Upper lobe of left lung (tissue), 6 donors: ENCODE measurements at places on chromosomes 6 and 20. TPM values are rescaled to one million over a fixed set of nuclear protein-coding genes. Genes with fewer than 3 reads are reported as not detected.

SLC22A1 gene
- total RNA-seq, result 2.5 TPM

DNA sequence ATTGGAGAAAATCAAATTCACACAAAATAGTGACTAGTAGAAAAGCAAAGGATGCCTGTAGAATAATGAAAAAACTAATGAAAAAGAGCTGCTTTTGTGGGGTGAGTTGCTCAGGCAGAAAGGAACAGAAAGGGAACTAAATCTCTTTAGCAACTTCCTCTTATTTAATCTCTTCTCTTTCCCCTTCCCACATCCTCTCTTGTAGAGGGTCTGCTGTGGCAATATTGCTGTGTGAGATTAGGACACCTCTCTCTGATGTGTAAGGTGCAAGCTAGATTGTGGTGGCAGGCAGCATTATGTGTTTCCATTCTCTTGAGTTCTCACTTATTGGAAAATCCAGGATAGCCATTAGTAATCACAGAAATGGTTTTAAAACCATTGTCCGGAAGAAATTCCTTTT is 49.7 kb downstream of the SYNE1 start:
- no peak for DNase-seq
- no peaks in the 10 kb centered on the region for H3K36me3 ChIP-seq
- no peaks in the 10 kb centered on the region for H3K27me3 ChIP-seq
- no peak overlapping the region for H3K4me3 ChIP-seq

GRCh38 chr6:27026361-27026760 is 221.1 kb upstream of the PRSS16 start:
- no peak overlapping the region for H3K27ac ChIP-seq
- DNase-seq, result no peak
- H3K36me3 ChIP-seq, result no peaks in the 10 kb centered on the region

DNA sequence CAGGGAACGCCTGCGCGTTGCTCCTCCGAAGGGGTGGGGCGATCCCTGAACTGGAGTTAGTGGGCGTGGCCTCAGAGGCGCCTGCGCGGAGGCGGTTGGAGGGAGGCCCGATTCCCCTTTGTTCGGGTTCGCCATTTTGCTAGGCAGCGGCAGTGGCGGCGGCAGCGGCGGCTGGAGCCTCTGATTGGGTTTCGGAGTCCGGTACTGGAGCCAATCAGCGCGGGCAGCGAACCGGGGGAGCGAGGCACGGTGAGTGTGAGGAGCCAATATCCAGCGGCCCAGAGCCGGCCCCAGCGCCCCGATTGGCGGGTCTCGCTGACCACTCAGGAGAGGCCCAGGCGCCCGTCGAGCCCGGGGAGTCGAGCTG is at the start of gene NFYA:
NFYA (plus strand) TSS at position 139 of the 367 bp plus-strand sequence. CDS start 6,116 bp downstream, outside the sequence.
- H3K4me3 ChIP-seq, result peak within 1 kb of the TSS; percentile 84
- DNase-seq, result peak; percentile 99
- H3K36me3 ChIP-seq, result peaks cover 5% of the 10 kb centered on the region
- H3K4me1 ChIP-seq, result peaks cover 32% of the 10 kb centered on the region
- peak within 1 kb of the TSS; percentile 99 for H3K27ac ChIP-seq
- no peaks in the 10 kb centered on the region for H3K27me3 ChIP-seq

OR2H1 gene
- total RNA-seq, result not detected

DNA sequence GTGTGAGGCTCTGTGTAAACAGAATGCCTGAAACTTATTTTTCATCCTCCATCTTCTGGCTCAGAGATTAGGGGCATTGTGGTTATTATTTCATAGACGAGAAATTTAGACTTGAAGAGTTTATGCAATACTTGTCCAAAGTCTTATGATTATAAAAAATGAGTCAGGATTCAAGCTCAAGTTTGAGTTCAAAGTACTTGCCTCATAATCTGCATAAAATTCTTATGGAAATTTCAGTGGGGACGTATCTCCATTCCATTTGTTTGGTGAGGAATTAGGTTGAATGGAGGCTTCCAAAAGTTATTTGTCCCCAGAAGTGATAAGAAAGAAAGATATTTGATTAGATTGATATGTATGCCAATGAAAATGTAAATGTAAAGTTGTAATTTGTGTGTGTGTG is 93.7 kb upstream of the CLVS2 start:
- no peaks in the 10 kb centered on the region for H3K4me1 ChIP-seq
- no peaks in the 10 kb centered on the region for H3K27me3 ChIP-seq
- H3K36me3 ChIP-seq, result no peaks in the 10 kb centered on the region
- no peak overlapping the region for H3K27ac ChIP-seq
- no peak for DNase-seq
- H3K4me3 ChIP-seq, result no peak overlapping the region

DNA sequence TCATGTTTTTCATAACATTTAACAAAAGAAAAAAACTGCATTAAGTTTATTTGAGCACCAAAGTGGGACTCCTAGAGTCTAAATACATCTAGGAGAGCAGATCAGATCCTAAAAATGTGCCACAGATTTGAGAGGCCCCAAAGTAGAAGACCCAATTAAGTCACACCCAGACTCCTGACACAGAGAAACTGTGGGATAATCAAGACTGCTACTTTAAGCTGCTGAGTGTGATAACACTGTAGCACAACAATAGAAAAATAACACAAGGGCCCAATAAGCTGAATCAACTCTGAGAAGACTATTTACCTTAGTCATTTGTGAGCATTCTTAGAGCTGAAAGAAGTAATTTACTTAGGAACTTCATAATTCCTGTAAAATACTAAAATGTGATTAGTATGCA is 26.0 kb downstream of the TRDN start:
- no peak for DNase-seq
- H3K4me3 ChIP-seq, result no peak overlapping the region
- no peaks in the 10 kb centered on the region for H3K36me3 ChIP-seq
- H3K27ac ChIP-seq, result no peak overlapping the region
- H3K4me1 ChIP-seq, result no peaks in the 10 kb centered on the region
- no peaks in the 10 kb centered on the region for H3K27me3 ChIP-seq

NOL7 gene
- total RNA-seq, result 102 TPM

DNA sequence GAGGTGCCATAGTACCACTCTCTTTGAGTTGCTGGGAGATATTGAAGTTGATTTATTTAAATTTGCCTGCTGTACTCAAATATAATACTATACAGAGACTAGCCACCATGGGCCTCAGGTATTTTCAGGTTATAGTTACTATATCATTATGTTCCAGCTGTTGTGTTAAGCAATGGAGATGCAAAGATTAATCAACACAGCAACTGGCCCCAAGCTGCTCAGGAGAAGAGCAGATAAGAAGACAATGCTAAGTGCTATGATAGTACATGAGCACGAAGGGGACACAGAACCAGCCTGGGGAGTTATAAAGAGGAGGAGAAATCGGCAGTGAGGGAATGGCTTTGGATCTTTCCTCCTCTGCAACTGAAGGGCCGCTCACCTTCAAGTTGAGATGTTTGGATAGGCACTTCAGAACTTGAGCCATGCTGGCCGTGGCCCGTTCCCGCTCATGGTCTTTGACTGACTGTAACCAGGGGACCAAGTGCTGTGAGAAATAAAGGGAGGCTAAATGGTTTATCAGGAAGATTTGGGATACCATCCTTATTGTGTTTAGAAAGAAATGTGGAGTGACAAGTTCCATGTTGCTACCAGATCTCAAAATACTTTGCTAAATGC is 24.3 kb upstream of the RPN2 start:
- no peaks in the 10 kb centered on the region for H3K36me3 ChIP-seq
- no peak for DNase-seq
- H3K27ac ChIP-seq, result no peak overlapping the region

- peaks cover 52% of the 10 kb centered on the region for H3K4me1 ChIP-seq
- H3K36me3 ChIP-seq, result peaks cover 23% of the 10 kb centered on the region
- H3K27me3 ChIP-seq, result no peaks in the 10 kb centered on the region
- no peak overlapping the region for H3K4me3 ChIP-seq
- no peak for DNase-seq
- peak overlapping the region; percentile 89 for H3K27ac ChIP-seq
Observed at GRCh38 chr6:31661262-31662123, 915 bp upstream of the C6orf47 start.

DNA sequence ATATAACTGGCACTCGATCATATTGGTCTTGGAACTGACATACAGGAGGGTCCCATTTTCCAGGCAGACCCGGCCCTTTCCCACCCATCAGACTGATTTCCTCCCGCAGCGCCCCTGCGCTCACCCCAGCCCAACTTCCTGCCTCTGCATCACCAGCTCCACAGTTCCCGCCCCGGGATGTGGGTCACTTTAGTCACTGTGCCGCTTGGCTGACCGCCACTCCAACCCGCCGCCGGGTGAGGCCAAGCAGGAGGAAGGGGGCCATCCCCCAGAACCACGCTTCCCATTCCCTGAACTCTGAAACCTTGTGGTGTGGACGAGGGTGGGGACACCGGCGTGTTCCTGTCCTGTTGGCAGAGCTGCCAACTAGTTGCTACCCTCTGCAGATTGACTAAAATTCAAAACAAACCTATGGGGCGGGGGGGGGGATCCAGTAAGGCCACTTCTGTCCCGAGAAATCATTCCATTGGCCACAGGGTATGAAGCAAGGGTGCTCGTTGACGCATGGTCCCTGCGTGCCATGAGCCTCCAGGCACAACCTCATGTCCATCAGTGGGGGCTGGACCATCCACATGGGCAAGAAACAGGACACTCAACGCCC is 12.3 kb downstream of the TGM2 start:
- peaks cover 73% of the 10 kb centered on the region for H3K4me1 ChIP-seq
- H3K36me3 ChIP-seq, result peaks cover 51% of the 10 kb centered on the region
- peak; percentile 90 for DNase-seq
- peak overlapping the region; percentile 90 for H3K27ac ChIP-seq
- H3K27me3 ChIP-seq, result no peaks in the 10 kb centered on the region
- H3K4me3 ChIP-seq, result no peak overlapping the region

- no peaks in the 10 kb centered on the region for H3K27me3 ChIP-seq
- no peak overlapping the region for H3K4me3 ChIP-seq
- H3K4me1 ChIP-seq, result peaks cover 3% of the 10 kb centered on the region
- no peak for DNase-seq
- H3K27ac ChIP-seq, result no peak overlapping the region
Observed at GRCh38 chr6:5300206-5300764, 39.0 kb downstream of the FARS2 start.

MAFB gene
- 80.5 TPM for total RNA-seq

DNA sequence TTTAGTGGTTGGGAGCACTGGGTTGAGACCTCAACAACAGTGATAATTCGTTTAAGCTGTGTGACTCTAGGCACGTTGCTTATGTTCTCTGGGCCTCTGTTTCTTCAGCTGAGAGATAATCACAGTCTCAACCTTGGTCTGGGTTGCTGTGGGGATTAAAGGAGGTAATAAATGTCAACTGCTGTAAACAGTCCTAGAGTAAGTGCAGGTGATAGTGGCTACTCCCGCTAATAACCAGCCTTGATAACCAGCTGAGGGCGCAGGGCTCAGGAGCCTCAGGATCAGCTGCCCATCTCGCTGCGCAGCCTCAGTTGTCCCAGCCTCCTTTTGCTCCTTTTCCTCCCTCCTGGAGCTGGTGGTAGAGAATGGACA is 58.0 kb downstream of the JARID2 start:
- H3K27ac ChIP-seq, result no peak overlapping the region
- H3K4me3 ChIP-seq, result no peak overlapping the region
- no peaks in the 10 kb centered on the region for H3K36me3 ChIP-seq

GRCh38 chr20:20956513-20956931 is 149.6 kb downstream of the LINC00237 start:
- H3K27ac ChIP-seq, result no peak overlapping the region
- no peaks in the 10 kb centered on the region for H3K27me3 ChIP-seq
- H3K4me1 ChIP-seq, result no peaks in the 10 kb centered on the region
- H3K4me3 ChIP-seq, result no peak overlapping the region

DNA sequence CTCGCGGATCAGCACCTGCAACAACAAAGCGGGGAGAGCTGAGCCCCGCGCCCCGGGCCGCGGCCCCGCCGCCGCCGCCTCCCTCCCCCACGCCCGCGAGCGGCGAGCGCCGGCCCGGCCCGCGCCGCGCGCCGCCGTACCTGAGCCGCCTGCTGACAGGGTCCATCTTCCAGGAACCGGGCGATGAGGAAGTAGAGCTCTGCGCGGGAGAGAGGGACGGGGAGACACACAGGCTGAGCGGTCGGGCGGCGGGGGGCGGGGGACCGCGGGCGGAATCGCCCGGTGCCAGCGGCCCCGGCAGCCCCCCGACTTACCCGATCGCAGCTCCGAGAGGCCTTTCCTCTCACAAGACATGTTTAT is 359 bp downstream of the PHIP start:
- DNase-seq, result peak; percentile 60
- peaks cover 24% of the 10 kb centered on the region for H3K4me1 ChIP-seq
- H3K27me3 ChIP-seq, result no peaks in the 10 kb centered on the region
- H3K36me3 ChIP-seq, result no peaks in the 10 kb centered on the region
- peak overlapping the region; percentile 98 for H3K27ac ChIP-seq

DNA sequence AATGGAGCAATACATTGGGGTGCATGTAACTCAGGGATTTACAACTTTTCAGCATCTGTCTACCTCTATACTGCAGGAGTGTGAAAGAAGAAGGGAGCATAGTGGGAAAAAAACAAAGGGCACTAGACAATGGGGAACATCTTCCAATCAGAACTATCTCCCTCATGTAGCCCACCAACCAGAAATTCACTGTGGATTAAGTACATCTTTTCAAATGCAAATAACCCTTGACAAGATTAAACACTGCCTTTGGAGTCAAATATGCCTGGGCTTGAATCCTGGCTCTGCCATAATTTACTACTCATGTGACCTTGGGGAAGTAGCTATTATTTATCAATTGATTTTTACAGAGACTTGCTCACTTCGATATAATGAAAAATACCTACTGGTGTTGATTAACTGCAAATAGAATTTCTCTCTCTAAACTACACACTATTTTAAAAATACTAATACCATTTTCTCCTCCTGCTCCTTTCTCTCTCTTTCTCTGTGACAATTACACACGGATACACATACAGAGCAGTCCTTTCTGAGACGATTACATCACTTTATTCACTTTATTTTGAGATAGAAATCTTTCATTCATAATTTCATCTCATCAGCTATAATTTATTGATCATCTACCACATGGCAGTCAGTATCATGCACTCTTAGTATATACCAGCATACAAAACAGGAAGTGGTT is 783.7 kb downstream of the FRK start:
- H3K4me1 ChIP-seq, result no peaks in the 10 kb centered on the region
- H3K27ac ChIP-seq, result no peak overlapping the region
- no peaks in the 10 kb centered on the region for H3K27me3 ChIP-seq
- DNase-seq, result no peak
- no peaks in the 10 kb centered on the region for H3K36me3 ChIP-seq
- H3K4me3 ChIP-seq, result no peak overlapping the region

TINAG gene
- not detected for total RNA-seq

DNA sequence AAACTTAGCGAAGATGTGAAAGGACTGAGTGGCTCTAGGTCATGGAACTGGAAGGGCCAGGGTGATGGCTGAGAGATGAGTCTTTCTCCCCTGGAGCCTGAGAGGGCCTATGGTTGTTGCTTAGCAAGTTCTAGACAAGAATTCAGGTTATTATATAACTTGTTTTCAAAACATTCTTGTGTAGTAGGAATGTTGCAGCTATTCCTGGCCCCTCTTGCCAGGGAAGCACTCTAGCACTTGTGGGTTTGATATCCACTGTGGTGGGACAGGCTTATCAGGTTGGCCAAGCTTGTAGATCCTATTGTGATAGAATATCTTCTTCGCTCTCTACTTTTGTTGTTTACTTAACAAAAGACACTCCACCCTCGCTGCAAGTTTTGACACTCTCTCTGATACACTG is 211.8 kb upstream of the CITED2 start:
- H3K27ac ChIP-seq, result no peak overlapping the region
- H3K4me3 ChIP-seq, result no peak overlapping the region
- H3K4me1 ChIP-seq, result peaks cover 10% of the 10 kb centered on the region
- no peaks in the 10 kb centered on the region for H3K27me3 ChIP-seq
- no peaks in the 10 kb centered on the region for H3K36me3 ChIP-seq
